ENCODE measurements at places on chromosomes 2 and 18.

DNA sequence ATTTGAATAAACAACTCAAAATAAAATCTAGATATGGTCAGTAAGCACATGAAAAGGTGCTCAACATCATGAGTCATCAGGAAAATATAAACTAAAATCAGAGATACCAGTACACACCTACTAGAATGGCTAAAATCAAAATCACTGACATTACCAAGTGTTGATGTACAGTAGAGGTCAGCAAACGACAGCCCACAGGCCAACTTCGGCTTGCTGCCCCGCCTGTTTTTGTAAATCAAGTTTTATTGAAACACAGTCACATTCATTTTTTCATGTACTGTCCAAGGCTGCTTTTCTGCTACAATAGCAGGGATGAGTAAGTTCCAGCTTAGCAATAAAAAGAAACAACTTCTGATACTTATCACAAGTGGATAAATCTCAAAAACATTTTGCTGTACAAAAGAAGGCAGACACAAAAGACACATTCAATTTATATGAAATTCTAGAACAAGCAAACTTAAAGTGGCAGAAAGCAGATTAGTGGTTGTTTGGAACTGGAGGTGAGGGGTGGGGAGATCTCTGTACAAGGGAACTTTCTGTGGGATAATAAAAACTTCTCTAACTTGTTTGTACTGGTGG is 32.1 kb downstream of the TRAK2 start:
- DNase-seq = no peak

- no peak for DNase-seq
These were observed 840.9 kb downstream of the GALR1 start for GRCh38 chr18:78090584-78090983.

DNA sequence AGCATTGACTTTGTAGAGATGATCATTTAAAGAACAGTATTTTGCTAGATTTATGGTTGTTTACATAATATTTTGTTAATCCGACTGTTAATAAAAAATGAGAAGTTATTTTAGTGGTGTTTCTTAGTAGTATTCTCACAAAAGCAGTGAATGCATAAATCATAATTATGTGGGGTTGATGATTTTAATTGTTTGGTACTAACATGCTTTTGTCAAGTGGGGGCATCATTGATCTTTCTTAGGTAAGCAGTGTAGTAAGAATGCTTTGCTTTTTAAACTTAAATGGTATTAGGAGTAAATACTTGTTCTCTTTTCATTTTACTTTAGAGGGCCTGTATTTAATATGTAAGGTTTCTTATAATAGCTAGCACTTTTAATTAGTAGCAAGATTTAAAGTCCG is 109.2 kb upstream of the OTX1 start:
- no peak for DNase-seq

- DNase-seq = no peak
These were observed 136.7 kb downstream of the ANTXR1 start for GRCh38 chr2:69149631-69150215.

DNA sequence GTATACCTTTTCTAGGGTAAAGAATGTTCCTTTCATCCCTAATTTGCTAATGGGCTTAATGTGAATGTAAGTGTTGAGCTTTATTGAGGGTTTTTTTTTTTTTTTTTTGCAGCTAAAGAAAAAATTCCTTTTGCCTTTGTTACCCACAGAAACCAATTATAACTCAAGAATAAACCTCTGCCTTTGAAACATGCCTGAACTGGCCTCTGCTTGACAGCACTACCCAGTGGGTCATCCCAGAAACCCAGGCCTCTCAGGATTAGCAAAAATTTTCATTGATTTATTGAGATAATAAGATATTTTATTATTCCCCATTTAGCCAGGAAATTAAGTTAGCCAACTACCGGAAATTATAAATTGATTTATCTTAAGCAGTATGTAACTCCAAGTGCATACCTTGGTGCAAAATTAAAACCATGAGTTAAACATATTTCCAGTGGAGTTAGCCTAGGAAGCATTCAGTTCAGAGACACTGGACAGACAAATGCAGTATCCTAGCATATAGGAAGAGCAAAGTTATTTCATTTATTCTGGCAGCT is 67.0 kb upstream of the RASGRP3 start:
- DNase-seq = no peak

GRCh38 chr2:69581774-69582581 is 61.6 kb downstream of the AAK1 start:
- no peak for DNase-seq

DNA sequence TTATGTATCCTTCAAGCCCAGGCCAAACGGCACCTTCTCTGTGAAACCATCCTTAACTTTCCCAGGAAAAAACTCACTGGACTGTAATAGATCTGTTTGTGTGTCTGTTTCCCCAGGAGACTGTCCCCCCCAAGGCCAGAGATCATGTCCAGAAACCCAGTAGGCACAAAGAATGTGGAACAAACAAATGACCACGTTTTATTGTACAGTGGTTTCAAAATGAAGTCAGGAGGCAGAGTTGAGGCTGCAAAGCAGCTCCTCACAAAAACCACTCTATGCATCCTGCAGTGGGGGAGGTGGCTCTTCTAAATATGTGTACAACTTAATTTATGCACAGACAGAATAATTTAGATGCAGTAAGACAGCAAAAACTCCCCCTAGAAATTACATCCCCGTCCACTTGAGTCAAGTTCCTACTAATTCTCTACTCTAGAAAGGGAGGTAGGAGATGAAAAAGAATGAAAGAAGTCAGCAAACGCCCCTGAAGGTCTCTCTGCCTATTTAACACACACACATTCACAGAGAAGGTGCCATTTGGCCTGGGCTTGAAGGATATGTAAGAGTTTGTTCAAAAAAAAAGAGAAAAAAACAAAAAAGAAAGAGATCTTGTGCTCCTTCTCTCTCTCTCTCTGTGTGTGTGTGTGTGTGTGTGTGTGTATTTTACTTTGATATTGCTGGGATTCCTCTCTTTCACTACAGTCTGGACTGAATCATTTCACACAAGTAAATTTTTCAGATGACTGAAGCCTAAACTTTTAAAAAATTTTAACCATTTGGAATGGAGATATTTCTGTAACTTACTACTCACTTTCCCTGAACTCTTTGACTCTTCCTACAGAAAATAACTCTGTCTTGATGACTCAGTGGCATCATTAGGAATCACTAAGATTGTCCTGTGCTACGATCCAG is 19.5 kb downstream of the BCL2 start:
- DNase-seq = no peak

DNA sequence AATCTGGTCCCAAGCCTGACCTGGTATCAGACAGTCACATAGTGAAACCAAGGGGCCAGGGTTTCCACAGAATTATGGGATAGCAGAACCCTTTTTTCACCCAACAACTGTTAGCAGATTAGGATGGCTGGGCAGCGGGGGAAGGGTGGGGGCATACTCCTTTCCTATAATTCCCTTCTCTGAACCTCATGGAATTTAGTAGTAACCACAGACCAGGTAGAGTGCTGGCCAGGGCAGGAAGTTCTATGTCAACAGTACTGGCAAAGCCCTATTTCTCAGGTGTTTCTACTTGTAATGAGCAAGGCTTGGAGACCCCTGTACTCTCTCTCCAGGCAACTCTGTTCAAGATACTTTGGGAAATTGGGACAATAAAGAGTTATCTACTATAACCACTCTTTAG is 174.6 kb downstream of the THADA start:
- no peak for DNase-seq

DNA sequence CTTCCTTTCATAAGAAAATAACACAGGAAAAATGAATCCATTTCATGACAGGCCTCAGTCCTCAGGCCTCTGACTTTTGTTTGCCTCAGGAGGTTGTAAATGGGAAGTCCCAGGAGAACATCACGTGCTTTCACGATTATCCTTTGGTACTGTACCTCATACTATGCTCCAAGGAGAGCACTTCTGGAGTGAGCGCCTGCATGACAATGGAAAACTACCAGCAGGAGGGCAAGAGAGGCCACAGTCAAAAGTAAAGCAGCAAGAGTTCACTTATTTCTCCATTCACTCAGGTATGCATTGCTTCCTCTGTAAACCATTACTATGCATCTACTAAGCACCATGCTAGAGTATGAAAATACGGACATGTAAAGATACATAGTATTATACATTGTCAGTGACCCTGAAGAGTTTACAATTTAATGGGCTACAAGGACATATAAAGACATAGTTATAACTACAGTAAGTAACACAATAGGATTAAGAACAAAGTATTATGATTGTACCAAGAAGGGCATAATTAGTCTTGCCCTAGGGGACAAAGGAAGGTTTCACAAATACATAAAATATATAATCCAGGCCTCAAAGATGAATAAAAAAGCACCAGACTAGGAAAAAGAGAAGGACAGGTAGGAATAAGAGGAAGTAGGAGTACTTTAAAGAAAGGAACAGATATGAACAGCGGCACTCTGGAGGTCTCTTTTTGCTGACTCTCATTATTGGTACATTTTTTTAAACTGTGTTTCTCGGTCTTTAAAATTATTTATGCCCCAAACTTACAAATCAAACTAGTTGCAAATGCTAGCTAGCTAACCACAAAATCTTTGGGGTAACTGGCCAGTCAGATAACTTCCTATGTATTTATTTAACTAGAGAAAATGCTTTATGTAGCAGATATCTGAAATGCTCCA is 806.7 kb downstream of the NRXN1 start:
- DNase-seq = no peak

DNA sequence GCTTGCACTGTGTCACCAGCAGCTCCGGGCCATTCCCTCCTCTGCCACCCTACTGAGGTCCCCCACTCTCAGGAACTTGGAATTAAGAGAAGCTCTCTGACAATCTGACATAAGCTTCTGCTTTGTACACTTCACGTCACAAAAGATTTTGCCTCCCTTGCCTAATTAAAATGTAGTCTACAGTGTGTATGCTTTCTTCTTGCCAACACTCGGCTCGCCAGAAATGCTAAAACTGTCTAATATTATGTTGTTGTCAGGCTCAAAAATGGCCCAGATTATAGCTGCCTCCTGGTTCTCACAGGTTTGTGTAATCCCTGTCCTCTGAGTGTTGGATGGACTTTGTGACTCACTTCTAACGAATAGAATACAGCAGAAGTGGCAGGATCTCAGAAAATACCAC is 474.7 kb downstream of the MBD2 start:
- DNase-seq = no peak

DNA sequence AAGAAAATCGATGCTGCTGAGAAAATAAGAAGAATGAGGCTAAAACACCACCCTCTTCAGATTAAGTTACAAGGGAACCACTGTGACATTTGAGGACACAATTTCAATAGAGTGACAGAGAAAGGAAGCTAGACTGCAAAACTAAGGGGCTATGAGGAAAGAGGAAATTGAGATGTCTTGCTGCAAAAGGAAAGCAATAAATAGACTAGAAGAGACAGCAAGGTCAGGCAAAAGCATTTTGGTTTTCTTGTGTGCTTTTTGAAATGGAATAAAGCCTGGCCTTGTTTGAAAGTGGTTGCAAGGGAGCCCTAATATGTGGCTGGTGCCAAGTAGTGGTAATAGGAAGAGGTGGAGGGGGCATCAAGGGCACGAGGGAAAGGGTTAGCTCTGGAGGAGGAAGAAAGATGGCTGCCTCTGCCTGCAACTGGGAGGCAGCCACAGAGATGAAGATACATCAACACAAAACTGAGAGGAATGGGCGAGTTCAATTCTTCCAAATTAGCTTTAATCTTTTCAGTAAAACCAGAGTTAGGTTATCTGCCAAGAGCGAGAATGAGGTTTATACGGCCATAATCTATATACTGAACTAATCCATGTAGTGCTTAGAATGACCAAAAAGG is 1.2 kb upstream of the MRO start:
- DNase-seq = no peak

- peak; percentile 14 for DNase-seq
These were observed 1.5 kb downstream of the ERBB4 start for GRCh38 chr2:212536817-212537725.

DNA sequence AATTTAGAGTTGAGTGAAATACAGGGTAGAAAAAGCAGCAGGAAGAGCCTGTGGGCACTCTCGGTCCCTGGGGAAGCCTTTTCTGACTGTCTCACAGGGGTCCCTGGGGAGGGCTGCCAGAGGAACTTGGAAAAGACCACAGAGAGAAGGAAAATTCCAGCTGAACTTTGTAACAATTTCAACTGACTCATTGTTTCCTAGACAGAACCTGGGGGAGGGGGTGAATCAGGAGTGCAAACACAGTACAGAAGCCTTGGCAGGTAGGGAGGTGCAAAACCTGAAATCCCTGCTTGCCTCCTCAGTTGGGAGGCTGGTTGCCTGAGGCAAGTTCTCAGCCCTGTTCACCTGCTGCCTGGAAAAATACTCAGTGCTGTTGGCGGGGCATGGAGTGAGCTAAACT is 106.8 kb downstream of the GRB14 start:
- DNase-seq = no peak

DNA sequence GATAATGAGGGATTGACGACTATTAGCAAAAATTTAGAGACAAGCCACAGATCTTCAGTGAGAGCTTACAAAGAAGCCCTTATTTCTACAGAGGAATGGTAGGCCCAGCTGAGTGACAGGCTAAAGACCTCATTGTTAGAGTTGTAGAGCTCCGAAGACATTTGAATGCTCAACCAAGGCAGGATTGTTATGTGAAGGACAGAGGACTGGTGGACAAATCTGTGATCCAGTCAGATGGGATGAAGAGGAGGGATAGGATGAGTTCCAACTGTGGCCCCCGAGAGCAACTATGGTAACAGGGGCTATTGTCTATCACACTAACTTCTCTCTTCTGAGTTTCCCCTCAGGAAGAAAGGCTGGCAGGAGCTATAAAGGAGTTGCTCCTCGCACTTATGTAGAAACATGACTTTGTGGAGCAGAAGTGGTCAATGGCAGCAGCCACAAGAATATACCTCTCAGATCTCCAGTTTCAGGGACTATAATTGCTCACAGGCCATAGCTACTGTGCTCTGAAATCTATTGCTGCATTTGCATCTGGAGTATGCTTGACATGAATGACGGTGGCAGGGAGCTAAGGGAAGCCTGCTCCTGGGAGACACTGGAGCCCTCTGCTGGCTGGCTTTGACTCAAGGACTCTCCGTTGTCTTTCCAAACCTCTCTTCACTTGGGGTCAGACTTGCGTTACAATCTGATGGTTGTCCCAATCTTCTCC is 50.3 kb upstream of the GREB1L start:
- peak; percentile 17 for DNase-seq

DNA sequence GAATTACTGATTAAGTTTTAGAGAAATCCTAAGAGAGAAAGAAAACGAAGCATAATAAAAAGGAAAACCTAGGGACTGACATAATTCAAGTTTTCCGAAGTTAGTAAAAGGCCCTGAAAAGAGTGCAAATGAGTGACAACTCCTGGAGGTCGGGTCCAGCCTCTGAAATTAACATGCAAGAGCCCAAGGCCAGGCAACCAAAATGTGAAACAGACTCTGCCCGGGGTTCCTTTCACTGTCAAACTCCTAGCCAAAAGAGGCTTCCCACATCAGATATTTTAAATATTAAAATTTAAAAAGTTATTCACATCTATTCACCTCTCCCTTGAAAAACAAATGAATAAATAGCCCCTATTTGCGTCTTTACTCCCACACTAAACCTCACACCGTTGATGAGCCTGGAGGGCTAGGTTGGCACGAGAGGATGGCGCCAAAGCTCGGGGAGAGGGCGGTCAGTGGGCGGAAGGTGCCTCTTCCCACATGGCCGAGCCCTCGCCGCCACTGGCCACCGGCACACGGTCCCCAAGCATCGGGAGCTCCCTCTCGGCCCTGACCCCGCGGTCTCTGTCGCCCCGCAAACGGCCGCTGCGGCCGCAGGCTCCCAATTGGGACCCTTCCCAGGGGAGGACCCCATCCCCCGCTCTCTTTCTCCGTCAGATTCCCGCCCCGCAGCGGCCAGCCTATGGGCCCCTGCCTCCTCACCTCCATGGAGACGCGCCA is 630 bp downstream of the PPM1G start:
- DNase-seq = no peak

Measured in progenitor cell of endocrine pancreas (in vitro differentiated cells).